Right hindlimb (tissue), 1 donor: ENCODE measurements at places on chromosomes 5 and 9.

DNA sequence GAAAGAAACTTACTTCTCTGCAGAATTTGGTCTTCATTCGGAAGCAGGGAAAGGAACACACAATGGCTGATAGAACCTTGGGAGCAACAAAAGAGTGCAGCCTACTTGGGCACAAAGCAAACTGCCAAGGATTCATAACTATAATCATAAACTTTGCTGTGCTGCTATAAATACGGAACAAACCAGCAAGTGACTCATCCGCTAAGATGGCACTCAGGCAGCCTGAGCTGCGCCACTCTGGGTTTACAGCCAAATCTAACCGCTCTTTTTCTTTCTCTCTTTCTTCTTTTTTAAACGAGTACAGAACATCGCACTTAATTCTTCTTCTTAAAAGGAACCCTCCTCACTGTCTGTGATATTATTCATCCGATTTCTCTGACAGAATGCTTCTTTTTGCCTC, 81.1 kb downstream of the PTPN3 start:
- no peak for DNase-seq

DNA sequence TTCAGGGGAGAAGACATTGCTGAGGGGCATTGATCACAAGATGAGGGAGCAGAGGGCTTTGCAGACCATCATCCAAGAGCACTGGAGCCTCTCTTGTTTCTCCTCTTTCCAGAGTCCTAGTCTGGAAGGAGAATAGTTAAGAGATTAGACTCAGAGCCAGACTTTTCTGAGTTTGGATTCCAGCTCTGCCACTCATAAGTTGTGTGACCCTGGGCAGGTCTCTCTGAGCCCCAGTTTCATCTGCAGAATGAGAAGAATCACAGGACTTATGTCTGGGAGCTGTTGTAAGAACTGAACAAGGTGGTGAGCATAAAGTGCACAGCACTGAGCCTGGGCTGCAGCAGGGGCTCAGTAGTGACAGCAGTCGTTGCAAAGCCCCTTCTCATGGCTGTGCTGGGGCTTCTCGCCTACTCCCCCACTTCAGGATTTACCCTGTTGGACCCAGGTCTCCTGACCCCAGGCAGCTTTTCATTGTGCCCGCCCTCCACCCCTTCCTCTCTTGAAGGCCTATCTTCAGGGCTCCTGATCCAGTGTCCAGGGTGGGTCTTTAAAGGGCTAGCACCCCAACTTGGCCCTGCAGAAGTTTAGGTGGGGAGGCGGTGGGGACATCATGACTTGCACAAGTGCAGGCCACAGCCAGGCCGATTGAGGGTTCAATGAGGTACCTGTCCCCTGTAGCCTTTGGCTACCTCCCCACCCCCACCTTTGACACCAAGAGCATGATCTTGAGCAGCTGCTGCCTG, 1.5 kb downstream of the SYNPO start:
- no peak for DNase-seq

DNA sequence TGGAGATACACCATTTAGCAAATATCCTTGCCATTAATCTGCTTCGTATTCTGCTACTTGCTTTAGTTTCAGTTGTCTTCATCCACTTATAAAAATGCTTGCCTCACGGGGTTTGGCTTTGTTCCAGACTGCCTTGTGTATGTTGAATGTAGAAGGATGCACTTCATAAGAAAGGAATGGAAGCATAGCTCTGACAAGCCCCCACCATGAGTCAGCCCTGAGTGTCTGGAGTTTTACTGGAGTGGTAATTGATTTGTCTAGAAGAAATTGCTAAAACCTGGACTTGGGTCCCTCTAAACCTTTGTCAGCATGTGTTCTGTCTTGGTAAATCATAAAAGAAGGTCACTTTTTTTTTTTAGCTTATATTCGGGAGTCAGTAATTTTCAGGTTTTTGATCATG, 4.6 kb downstream of the TEX48 start:
- peak; percentile 35 for DNase-seq

DNA sequence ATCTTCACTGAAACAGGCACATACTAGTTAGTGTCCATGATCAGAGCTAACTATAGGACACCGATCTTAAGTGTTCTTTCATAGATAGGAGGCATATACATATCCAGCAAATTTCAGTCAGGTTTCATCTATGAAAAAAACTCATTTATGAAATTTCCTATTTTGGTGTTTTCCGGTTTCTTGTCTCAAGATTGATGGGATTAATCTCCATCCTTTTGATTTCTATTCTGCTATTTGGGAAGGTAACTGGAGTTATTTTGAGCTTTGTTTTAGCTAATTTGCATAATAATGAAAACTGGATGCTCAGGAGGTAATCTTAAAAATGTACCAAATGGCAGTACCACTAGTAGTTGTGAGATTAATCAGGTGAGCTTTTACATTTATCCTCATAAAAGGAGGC, 62.1 kb downstream of the BASP1 start:
- DNase-seq: no peak

DNA sequence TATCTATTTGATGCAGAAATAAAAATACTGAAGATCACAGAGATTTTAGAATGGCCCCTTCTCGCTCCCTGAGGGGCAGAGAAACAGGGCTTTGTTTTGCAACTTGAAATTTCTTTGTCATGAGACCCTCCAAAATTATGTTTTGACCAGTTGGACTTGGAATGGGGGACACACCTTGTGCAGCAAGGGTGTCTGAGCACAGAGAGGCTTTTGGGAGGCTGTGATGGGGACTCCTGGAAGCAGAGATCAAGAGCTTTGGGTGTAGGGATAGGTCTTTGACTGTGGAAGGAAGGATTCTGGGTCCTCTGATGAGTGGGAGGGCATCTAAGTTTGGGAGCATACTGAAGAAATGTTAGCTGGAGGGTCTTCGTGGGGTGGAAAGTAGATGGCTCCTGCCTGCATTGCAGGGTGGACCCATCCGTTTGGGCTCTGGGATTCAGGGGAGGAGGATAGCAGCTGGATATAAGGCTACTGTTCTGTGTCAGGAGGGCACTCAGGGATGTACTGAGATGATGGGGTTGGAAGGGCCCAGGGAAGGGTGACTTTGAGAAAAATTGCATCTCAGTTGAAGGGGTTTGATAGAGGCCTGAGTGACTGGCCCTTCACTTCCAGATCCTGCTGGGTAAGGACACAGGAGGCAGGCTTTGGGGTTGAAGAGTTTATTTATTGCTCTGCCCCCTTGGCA, 1.8 kb upstream of the MYORG start:
- no peak for DNase-seq

GRCh38 chr9:80651044-80651443, 1038.3 kb downstream of the TLE1 start:
- no peak for DNase-seq

DNA sequence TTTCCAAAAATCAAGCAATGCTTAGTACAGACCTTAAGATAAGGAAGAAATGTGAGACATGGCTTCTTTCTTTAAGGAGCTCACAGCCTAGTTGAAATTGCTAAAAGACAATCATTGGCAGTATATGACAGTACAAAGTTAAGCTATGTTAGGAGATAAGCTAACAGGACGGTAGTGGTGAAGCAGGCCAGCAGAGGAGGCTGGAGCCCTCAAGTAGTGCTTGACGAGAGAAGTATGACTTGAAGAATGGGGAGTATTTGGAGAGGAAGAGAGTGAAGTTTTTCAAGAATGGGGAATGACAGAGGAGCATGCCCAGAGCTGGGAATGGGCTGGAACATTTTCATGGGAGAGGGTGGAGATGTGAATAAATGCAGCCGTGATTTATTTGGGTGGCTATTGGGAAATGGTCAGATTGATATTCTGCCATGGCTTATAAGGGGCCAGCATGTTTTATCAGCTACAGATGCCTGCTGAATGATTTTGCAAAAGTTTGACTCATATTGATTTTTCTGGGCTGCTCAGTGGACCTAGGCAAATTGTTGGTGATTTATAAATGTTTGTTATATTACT, 43.7 kb downstream of the LURAP1L start:
- peak; percentile 52 for DNase-seq

DNA sequence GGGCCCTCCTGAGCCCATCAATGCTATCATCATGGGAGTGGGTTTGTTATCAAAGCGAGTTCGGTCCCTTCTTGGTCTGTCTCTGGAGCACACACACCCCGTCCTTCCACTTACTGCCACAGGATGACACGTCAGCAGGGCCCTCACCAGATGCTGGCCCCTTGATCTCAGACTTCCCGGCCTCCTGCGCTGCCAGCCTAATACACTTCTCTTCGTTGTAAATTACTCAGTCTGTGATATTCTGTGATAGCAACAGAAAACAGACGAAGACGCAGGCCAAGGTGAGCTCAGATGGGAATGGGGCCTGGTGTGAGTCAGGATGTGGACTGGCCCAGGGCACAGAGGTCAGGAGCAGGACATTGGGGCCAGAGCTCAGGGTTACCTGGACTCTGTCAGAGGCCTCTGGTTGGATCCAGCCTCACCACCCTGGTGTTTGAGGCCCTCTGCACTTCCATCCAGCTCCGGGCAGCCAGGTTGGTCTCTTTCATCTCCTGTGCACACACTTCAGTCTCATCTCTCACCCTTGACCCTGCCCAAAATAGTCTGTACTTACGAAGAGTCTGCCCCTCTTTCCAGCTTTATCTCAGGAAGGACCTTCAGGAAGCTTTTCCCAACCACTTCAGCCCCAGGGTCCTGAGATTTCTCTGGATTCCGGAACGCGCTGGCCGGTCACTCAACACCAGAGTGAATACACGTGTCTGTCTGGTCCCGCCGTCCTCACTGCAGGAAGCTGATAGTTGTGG, 26.0 kb upstream of the CNOT6 start:
- DNase-seq: no peak

GRCh38 chr9:88660611-88661010, 125.6 kb downstream of the NXNL2 start:
- no peak for DNase-seq

DNA sequence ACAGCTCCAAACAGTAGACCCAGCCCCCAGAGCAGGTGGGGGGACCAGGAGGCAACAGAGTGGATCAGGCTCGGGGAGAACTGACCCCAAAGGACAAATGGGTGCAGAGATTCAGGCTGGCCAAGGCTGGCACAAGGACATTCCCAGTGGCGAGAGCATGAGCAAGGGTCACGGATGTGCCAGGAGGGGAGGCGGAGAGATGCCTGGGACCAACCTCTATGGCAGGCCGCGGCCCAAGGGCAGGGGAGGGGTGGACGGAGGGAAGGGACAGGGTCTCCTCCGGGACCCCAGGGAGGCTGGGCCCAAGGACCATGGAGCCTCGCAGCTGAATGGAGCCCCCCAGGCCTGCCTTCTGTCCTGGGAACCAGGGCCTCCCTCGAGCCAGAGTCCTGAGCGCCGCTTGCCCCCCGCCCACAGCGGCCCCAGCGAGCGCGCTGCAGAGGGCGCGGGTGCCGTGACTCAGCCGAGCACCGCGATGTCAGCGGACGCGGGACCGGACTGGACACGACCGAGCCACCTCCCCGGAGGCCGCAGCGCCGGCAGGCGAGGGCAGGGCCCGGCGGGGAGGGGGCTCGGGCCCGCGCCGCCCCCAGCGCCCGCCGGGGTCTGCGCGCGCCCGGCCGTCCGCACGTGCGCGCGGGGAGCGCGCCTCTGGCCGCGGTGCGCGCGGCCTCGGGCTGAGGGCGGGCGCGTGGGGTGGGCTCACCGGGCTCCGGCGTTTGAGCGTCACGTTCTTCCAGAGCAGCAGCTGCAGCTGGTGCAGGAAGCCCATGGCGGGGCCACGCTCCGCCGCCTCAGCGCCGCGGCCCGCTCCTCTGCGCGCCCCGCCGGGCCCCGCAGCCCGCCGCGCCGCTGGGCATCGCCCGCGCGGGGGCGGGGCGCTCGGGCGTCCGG, at the start of gene ABCA2:
Gene ABCA2 (minus strand): TSS at position 869 of the 894 bp plus-strand sequence. CDS start 97 bp downstream, at position 772.
- DNase-seq: peak; percentile 54

GRCh38 chr5:148418511-148418910, 34.8 kb downstream of the FBXO38 start:
- DNase-seq: no peak

DNA sequence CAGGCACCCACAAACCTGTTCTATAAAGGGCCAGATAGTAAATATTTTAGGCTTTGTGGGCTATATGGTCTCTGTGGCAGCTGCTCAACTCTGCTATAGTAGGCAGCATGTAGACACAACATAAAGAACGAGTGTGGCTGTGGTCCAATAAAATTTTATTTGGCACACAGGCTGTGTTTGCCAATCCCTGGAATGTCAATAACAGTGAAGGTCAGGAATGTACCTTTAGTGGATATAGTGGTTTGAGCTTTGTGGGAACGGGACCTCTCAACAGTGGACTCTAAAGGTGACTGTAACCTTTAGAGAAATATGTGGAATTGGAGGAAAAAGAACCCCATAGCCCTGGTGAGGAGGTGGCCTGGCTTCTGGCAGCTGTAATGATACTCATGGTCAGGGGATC, 145.2 kb downstream of the MAST4 start:
- DNase-seq: no peak

- no peak for DNase-seq
Measured at GRCh38 chr5:61277190-61277589, 54.9 kb upstream of the ZSWIM6 start.

DNA sequence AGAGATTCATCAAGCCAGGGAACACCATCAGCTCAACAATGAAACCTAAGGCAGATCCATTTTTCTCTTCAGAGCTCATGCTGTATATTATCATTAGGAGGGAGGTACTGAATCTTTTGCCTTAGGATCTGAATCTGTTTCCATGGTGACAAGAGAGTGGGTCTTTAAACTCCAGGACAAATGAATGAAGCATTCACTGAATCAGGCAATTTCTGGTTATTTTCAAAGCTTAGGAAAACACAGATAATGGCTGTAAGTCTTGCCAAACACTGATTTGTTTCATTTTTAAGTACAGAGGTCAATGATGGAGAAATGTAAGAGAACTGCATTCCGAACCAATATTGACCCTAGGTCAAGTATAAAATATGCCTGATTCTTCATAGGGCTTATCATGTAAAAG, 84.9 kb downstream of the GNA14 start:
- DNase-seq: no peak

DNA sequence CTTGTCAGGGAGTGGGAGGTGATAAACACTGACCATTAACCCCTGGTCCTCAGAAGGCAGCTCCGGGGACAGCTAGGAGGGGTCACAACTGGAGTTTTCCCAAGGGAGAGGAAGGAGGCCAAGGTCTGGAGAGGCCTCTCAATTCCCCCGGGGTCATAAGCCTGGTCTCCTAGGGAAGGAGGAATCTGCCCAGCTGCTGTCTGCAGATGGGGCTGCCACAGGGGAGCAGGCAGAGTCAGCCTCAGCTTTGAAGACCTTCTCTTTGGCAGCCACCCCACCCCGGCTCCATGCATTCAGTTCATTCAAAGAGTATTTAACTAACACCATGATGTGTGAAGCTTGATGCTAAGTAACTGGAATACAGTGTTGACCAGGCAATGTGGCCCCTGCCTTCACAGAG, 74.6 kb upstream of the HSPA9 start:
- DNase-seq: no peak
